ENCODE measurements at places on chromosomes 12 and 14.
A peak's percentile ranks its signal among the peaks of the same experiment; 100 is the strongest.

DNA sequence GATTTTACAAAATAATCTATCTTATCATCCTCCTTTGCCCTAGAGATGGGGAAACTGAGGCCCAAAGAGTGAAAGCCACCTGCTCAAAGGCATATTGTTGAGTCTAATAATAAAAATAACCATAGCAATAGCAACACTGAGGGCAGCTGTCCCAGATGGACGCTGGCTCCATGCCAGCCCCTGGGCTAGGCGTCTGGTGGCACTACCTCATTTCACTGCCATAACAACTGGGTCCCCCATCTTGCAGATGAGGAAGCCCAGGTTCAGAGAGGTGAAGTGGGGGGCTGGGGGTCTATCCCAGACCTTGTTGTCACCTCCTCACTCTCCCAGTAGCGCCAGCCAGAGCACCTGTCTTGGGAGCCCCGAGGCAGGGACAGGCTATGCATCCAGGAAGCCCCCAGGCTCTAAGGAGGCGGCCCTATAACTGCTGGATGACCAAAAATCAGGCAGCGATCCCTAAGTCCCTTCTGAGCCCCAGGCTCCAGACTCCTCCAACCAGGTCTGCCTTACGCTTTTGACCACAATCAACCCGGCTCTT, 12.8 kb downstream of the BDKRB2 start:
- no peak for DNase-seq

- DNase-seq, result no peak
Observed at GRCh38 chr12:100610666-100611430, 37.4 kb downstream of the GAS2L3 start.

- DNase-seq, result peak; percentile 71
Observed at GRCh38 chr12:12349711-12350665, at the start of gene MANSC1. MANSC1 (minus strand) TSS chr12:12350242; CDS start chr12:12343314, 6,928 bp downstream.

- DNase-seq, result no peak
Observed at GRCh38 chr14:36580856-36581831, 1.3 kb downstream of the NKX2-8 start.

GRCh38 chr14:95943699-95944098, 67.1 kb downstream of the TUNAR start:
- DNase-seq, result no peak

DNA sequence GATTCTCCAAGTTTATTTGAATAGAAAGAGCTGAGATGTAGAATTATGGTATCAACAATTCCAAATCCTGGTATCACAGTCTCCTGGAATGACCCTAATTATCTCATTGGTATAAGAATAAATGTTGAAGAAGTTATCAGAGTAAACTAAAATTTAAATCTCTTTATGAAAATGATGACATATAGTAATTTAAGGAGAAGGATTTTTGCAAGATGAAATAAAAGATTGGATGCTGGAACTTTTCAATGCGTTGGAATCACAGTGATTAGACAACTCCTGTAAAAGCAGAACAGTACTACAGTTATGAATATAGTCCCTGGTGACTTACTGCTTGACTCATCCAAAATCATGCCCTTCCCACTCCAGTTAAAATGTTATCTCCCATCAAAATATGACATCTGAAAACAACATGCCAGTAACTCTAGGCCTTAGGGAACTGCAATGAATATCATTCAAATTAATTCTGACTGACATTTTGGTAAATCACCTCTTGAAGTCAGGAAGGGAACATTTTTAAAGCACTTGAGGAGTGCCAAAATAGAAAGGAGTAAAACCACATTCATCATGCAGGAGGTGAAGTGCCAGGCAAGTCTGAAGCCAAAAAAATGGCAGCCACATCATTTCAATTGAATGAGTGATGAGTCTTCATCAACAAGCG, 197.8 kb upstream of the PRKD1 start:
- no peak for DNase-seq

- no peak for DNase-seq
Observed at GRCh38 chr14:94451091-94451771, 1.4 kb downstream of the SERPINA11 start.

DNA sequence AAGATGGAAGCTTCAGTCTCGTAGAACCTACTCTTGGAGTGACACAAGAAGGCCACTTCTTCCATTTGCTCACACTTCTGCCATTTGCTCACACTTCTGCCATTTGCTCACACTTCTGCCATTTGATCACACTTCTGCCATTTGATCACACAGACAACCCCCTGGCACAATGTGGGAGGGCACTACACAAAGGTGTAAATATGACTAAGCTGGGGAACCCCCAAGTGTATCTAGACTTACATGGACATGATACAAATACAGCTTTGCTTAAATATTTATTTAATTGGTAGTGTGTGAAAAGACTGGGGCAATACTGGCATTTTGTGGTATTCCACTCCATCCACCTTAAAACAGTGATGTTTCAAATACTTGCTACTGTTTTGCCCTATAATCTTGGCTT, 296.2 kb upstream of the PPFIA2 start:
- DNase-seq, result no peak

- no peak for DNase-seq
Observed at GRCh38 chr12:55797068-55797467, 20.5 kb downstream of the SARNP start.

GRCh38 chr12:5447320-5447719, 15.4 kb downstream of the NTF3 start:
- DNase-seq, result no peak

DNA sequence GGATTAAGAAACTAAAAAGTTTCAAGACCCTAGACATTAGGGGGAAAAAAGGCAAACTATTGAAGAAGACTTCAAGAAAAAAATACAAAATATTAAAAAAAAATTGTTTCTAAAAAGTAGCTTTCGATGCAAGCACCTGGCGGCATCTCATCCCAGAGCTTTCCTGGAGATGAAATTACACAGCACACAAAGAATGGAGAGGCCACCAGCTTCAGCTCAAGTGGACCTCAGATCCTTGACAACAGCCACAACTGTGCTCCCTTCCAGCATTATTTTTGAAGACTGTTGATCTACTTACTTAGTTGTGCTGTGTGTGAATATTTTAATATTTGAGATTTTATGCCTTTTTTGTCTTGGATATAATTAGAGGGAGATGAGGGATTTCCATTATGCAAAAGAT, 479.0 kb downstream of the GLT1D1 start:
- no peak for DNase-seq

- no peak for DNase-seq
Observed at GRCh38 chr14:94227029-94227428, 52.9 kb downstream of the PPP4R4 start.

DNA sequence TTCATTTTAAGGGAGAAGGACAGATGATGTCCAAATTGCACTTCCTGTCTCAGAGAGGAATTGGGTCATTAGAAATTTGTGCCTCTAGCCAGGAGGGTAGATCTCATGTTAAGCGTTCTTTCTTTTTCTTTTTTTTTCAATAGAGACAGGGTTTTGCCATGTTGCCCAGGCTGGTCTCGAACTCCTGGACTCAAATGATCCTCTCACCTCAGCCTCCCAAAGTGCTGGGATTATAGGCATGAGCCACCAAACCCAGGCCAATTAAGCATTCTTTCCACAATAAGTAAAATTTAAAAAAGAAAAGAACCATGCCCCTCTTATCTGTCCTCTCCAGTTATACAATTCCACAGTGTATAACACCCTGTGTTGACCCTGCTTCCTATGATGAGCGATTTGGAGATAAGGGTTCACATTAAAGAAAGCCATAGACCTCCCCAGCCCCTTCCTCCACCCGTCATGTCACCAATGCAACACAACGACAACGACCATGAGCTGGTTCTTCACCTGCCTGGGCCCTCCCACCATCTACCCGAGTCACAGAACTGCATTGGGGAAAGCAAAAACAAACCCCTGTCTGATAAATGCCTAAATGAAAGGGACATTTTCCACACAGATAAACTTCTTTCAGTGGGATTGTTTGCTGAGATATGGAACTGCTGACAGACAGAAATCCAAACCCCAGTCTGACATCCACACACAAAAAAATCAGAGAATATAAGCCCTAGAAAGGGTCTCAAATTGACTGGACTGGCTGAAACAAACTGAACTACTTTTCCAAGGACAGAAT, 37.3 kb downstream of the SSH1 start:
- no peak for DNase-seq

DNA sequence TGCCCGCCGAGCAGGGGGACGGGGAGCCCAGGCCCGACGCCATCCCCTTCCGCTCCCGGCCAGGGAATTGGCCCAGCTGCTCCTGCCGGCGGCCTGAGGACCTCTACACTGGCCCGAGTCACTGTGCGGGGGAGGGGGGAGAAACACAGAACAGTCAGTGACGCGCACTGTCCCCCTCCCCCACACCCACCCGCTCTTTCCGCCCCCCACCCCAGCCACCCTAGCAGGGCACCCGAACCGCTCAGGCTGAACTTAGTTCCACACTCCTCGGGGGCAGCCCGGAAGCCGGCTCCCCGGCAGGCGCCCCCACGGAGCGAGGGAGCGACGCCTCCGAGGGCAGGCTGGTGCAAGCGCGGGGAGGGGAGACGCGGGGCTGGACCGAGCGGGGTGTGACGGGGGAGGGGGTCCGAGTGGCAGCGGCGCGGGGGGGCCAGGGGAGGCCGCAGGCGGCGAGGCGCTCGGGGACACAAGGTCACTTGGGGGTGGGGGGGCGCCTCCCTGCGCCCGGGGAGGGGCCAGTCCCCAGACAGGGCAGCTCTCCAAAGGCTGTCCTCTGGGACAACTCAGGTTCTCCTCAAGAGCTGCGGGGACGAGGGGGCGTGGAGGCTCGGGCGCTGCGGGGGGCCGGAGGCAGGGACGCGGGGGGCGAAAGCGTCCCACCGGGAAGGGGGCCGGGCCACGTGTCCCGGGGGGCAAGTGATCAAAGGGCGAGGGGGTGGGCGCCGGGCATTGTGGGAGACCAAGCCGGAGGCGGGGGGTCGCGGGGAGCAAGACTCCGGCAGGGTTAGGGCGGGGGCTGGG, 648 bp downstream of the CHD4 start:
- peak; percentile 79 for DNase-seq

DNA sequence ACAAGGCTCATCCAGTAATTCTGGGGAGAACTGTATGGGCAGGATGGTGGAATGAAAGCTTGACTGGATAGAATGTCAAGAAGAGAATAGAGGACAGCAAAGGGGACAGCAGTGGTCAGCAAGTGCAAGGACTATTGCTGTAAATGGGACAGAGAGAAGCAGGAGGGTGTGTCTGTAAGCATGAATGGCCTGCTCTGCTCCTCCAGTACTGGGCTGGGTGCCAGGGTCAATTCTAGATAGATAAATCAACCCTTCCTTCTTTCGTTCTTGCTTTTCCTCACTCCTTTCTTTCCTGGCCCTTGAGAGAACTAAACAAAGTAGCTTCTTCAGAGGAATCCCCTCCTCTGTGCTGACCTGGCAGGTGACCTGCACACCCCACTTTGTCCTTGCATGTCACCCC, 1019.2 kb downstream of the BCL11B start:
- DNase-seq, result no peak

- DNase-seq, result no peak
Observed at GRCh38 chr12:75782069-75782581, 249.5 kb downstream of the PHLDA1 start.

GRCh38 chr12:47102845-47103651, 23.3 kb upstream of the AMIGO2 start:
- no peak for DNase-seq

DNA sequence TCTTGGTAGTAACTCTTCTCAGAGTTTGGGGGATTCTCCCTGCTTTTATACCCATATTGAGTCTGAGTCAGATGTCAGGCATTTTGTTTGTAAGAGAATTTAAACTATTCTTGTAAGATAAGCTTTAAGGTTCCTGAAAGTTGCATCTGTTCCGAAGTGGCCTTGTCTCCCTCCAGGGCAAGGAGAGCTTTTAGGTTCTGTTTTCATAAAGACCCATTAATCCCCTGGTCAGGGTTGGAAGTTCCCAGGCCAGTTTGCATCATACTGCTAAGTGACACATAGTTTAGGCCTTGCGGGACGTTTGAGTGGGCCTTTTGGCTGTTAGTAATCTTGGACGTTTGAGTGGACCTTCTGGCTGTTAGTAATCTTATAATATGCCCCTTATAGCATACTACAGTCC, 396.7 kb downstream of the NPAS3 start:
- DNase-seq, result no peak

DNA sequence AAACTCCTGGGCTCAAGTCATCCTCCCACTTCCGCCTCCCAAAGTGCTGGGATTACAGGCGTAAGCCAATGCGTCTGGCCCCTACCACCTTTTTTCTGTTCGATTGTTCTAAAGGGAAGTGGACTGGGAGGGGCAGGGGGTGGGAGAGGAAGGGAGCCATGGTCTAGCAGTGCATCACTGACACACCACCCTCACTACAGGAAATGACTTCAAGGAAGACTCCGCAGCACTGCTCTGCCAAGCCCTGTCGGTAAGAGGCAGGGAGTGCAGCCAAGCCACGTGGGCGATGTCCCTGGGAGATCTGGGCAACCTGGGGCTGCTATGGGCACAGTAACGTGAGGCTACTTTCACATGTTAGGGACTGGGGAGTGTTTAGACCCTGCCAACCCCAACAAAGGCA, 18.0 kb downstream of the LRRC74A start:
- no peak for DNase-seq

DNA sequence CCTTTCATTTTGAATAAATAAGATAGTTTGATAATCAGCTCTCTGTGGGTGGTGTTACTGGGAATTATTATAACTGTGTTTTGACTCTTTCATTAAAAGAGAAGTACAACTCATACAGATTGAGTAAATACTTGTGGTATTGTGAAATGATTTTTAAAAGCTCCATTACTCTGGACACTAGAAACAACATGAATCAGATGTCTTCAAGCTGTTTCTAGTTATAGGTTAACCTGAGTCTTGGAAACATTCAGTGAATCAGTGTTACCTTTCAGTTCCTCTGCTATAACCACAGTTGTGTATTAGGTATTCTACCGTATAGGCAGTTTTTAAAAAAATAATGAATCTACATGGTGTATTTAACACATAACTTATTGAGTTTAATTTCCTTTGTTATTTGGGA, 128.4 kb upstream of the SSTR1 start:
- DNase-seq, result no peak

DNA sequence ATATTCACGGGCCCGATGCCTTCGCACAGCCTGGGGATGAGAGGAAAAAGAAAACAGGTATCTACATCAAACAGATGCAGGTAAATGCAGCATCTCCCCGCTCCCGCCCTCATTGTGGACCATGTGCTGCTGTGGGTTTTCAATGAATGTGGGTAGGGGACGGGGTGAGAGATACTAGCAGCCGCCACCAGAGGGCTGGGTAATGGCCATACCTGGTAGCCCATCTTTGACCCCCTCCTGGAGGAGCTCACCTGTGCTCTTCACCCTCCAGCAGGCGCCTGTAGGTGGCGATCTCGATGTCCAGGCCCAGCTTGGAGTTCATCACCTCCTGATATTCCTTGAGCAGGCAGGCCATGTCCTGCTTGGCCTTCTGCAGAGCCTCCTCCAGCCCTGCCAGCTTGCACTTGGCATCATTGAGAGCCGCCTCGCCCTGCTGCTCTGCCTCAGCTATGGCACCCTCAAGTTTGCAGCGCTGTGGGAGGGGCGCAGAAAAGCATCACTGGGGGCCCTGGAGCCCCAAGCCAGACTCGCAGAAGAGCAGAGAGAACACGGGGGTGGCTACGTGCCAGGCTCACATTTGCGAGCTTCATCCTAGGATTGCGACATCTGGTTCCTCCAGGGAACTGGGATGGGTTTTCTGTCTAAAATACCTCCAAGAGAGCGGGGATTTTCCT, 10.2 kb downstream of the KRT82 start:
- no peak for DNase-seq

Data from caudate nucleus (tissue), 63 donors.